ENCODE measurements at places on chromosomes 11 and 22.

DNA sequence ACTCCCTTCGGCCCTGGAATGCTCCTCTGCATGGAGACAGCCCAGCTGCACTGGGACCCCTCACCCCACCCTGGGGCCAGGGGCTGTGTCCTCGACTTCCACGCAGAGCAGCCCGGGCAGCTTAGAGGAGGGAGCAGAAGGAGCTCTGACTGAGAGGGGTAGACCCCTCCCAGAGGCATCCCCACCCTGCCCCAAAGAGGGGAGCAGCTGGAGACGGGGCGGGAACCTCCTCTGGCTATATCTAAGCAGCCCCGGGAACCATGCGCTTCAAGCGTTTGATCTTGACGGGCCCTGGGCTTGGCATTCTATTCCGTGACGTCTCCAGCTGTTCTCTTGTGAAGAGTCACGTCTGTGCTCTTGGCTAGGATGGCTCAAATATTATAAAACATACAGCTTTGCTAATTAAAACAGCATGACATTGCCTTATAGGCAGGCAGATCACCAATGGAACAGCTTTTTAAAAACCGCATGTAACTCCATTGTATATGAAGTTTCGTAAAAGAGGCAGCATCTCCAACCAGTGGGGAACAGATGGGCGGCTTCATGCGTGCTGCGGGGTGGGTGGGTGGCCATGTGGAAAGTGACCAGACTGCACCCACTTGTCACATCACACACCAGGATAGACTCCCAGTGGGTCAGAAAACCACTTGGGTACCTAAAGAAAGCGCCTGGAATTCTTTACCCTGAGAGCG is 7.7 kb downstream of the KCNQ1 start:
- DNase-seq: no peak

- DNase-seq: peak; percentile 69
Observed at GRCh38 chr11:72722050-72722748, 30.0 kb downstream of the ARAP1 start.

DNA sequence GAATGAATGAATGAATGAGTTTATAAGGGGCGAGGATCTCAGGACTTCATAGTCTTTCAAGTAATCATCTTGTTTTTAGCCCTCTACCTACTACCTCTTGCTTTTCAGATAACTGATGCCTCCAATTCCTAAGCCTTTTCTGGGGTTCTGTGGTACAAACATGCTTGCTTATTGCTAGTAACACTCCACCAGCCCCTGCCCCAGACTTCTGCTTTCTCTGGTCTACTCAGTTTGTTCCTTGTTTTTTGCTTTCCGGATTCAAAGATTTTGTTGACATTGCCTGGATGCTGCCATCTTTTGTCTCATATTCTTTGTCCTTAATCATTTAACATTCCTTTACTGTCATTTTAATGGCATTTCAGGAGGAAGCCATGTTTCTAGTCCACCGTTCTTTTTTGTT is 8.9 kb upstream of the TMEM9B start:
- DNase-seq: no peak

- no peak for DNase-seq
Observed at GRCh38 chr22:46758121-46758520, 4.3 kb upstream of the TBC1D22A start.

- no peak for DNase-seq
Observed at GRCh38 chr11:35111161-35112055, 27.6 kb upstream of the CD44 start.

DNA sequence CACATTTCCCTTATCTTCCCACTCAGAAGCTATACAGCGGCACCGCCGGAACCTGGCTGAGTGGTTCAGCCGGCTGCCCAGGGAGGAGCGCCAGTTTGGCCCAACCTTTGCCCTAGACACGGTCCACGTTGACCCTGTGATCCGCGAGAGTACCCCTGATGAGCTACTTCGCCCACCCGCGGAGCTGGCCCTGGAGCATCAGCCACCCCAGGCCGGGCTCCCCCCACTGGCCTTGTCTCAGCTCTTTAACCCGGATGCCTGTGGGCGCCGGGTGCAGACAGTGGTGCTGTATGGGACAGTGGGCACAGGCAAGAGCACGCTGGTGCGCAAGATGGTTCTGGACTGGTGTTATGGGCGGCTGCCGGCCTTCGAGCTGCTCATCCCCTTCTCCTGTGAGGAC is 4.9 kb downstream of the NLRX1 start:
- no peak for DNase-seq

DNA sequence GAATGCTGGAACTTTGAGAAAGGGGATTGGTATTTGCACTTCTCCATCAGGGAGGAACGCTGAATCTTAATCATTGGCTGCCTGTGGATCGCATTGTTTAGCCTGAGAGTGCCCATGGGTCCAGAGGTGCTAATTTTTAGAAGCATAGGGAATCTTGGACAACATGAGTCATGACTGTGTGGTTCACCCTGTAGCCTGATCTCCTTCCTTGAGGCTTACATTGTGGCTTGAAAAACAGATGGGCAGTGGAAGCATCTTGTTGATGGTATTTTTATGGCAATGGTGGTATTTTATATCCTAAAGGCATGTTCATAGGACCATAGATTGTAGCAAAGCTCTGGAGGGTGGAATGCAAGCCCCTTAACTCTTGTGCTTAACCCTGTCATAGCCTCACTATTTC is 99.2 kb upstream of the DBX1 start:
- DNase-seq: no peak

GRCh38 chr11:3353066-3353465 is 25.9 kb downstream of the ZNF195 start:
- DNase-seq: no peak

GRCh38 chr11:10657308-10658271 is 36.0 kb downstream of the IRAG1 start:
- no peak for DNase-seq

GRCh38 chr22:30047364-30047738 is 32.9 kb upstream of the HORMAD2 start:
- DNase-seq: no peak

GRCh38 chr11:122202951-122203456 is 87.0 kb upstream of the BLID start:
- DNase-seq: no peak

DNA sequence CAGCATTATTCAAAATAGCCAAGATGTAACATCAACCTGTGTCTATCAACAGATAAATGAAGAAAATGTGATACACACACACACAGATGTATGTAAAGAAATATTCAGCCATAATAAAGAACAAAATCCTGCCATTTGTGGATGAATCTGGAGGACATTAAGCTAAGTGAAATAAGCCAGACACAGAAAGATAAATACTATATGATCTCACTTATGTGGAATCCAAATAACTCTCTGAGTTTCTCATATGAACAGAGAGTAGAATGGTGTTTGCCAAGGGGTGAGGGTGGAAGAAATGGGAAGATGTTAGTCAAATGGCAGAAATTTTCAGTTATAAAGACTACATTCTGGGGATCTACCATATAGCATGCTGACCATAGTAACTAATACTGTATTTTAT is 224.2 kb downstream of the GUCY1A2 start:
- DNase-seq: no peak

GRCh38 chr11:6307876-6308275 is 12.4 kb downstream of the CAVIN3 start:
- DNase-seq: no peak

DNA sequence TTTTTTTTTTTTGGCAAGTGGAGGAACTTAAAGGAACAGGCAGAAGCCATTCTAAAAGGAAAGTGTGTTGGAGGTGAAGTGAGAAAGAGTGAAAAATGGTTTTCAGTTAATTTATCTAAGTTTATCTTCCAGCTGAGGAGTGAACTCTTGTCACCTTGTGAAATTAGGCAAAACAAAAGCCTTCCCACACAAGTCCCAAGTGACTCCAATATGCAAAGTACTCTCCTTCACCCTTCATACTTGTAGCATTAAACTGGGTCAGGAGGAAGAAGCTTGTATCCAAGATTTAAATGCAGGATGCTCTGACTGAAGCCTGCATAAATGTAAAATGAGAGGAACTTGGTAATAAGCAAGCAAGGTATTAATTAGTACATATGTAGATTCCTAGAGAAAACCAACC is 796.8 kb downstream of the DLG2 start:
- no peak for DNase-seq
